ENCODE measurements at places on chromosomes 12 and 14.

DNA sequence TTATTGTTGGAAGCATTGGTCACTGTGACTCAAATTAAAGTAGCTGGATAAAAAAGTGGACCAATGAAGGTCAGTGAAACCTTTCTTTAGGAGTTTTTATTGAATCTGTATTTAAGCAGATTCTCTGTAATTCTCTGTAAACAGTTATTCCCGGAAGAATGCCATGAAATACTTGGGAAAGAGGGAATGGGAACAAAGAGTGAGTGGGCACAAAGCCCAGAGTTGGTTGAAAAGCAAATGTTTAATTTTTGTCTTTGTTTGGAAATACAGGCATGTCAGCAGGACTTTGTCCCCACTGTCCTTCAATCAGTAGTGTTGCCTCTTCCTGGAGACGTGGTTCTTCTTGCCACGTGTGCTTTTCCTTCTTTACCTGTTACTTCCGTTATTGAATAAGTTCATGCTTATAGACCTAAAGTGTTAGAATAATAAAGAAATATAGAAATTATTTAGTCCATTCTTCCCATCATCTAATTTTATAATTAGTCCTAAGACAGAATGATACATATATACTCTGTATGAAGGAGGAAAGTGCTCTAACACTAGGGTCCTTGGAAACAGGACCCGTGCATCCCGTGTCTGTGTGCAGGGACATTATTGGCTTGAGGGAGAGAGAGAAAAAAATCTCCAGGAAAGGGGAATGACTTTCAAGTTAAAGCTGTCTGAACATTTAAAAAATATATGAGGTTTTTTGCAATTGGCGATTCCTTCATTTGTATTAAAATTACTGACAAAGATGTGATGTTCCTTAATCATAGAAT lies 2.0 kb upstream of the ANG start:
- DNase-seq = no peak

- peak; percentile 59 for DNase-seq
Measured at GRCh38 chr12:28191051-28192048, 1.1 kb downstream of the CCDC91 start.

DNA sequence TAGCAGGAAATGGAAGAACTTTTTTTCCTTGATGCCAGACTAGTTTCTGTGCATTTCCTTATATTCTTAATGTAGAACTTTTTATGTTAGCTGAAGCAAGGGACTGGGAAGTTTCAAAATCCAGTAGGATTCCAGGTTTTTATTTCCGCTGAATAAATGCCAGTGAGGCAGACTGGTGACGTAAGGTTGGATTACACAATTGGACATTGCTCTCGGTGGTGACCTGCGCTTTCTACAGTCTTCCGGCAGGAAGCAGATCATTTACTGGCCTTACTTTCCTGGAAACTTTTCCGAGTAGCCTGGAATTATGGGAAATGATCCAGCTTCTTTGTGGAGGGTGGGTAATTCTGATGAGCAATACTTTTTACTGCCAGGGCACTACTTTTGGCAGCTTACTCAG lies 3.6 kb downstream of the IFT43 start:
- DNase-seq = no peak

DNA sequence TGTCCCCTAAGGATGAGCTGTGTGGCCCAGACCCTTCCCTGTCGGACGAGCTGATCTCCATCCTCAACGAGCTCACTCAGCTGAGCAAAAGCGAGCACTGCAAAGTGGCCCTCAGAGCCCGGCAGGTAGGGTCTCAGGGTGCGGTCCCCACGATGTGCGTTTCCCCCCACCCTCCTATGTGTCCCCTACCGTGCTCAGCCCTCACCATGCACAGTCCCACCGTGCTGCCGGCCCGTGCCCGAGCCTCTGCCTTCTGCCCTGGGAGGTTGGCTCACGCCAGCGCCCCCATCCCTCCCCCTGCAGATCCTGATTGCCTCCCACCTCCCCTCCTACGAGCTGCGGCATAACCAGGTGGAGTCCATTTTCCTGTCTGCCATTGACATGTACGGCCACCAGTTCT lies 86.6 kb downstream of the FOXN4 start:
- DNase-seq = no peak

DNA sequence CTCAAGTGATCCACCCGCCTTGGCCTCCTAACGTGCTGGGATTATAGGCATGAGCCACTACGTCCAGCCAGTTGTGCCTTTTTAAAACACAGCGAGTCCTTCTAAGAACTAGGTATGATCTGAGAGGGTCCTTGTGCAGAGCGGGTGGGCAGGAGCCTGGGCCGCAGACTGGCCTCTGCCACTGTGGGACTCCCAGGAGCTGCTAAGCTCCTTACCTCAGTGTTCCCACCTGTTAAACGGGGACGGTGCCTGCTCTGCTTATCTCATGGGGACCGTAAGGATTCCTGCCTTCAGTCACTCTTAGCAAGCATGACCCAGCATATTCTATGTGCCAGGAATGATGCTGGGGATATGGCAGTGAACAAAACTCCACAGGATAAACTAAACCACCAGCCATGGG lies 136.9 kb downstream of the RBM19 start:
- no peak for DNase-seq

Data from CD4-positive, alpha-beta T cell (primary cell).